ENCODE measurements at places on chromosomes 4 and X.

DNA sequence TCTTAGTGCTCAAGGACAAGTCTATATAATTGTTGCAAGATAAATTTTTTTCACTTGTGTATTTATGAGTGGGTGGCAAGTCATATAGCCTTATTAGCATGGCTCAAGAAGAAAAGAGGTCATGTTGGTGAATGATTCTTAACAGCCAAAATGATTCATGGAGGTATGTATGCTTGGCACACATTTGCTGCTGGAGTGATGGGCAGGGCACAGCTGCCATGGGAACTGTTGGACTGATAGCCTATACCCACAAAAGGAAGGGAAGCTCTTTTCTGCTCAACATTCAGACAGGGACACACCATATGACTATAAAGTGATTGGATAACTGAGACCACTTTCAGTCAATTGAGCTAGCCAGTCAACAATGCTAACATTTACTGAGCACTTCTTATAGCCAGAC lies 46.8 kb upstream of the PITX2 start:
- no peaks in the 10 kb centered on the region for H3K4me1 ChIP-seq
- no peak overlapping the region for H3K27ac ChIP-seq
- H3K27me3 ChIP-seq: peaks cover 2% of the 10 kb centered on the region
- no peaks in the 10 kb centered on the region for H3K36me3 ChIP-seq
- no peak for DNase-seq

GRCh38 chr4:20017777-20018115 lies 234.0 kb upstream of the SLIT2 start:
- no peaks in the 10 kb centered on the region for H3K27me3 ChIP-seq
- no peak overlapping the region for H3K4me3 ChIP-seq
- no peak for DNase-seq
- H3K4me1 ChIP-seq: no peaks in the 10 kb centered on the region
- no peaks in the 10 kb centered on the region for H3K36me3 ChIP-seq
- H3K27ac ChIP-seq: no peak overlapping the region

DNA sequence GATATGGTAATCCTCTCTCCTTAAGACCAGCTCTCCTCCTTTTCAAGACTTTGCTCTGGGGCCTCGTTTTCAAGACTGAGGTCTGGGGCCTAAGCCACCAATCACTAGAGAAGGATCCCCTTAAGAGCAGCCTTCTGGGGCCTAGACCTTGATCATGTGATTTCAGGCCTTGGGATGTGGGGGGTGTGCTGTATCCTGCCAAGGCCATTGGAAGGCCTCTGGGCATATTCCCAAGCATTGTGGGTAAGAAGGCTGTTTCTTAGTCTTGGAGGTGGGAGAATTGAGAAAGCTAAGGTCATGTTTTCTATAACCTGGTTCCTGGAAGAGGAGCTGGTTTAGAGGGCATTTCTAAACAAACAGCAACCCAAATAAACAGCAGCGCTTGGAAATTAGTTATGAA lies 12.1 kb downstream of the TMEM164 start:
- DNase-seq: no peak
- no peak overlapping the region for H3K4me3 ChIP-seq
- peaks cover 4% of the 10 kb centered on the region for H3K36me3 ChIP-seq
- H3K27ac ChIP-seq: no peak overlapping the region
- H3K4me1 ChIP-seq: peaks cover 2% of the 10 kb centered on the region

DNA sequence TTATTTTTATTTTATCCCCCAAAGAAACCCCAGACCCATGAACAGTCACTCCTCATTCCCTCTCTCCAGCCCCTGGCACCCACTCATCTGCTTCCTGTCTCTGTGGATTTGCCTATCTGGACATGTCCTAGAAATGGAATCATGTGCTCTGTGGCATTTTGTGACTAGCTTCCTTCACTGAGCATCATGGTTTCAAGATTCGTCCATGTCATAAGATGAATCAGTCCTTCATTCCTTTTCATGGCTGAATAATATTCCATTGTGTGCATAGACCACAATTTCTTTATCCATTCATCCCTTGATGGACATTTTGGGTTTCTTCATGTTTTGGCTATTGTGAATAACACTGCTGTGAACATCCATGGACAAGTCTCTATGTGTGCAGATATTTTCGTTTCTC lies 10.2 kb downstream of the ABCD1 start:
- no peak overlapping the region for H3K27ac ChIP-seq
- no peak for DNase-seq
- peaks cover 26% of the 10 kb centered on the region for H3K4me1 ChIP-seq
- no peaks in the 10 kb centered on the region for H3K27me3 ChIP-seq
- H3K36me3 ChIP-seq: peaks cover 10% of the 10 kb centered on the region
- H3K4me3 ChIP-seq: no peak overlapping the region

- H3K27ac ChIP-seq: no peak overlapping the region
- H3K4me1 ChIP-seq: no peaks in the 10 kb centered on the region
- DNase-seq: no peak
These were observed 84.2 kb downstream of the NPNT start for GRCh38 chr4:105979506-105979905.

DNA sequence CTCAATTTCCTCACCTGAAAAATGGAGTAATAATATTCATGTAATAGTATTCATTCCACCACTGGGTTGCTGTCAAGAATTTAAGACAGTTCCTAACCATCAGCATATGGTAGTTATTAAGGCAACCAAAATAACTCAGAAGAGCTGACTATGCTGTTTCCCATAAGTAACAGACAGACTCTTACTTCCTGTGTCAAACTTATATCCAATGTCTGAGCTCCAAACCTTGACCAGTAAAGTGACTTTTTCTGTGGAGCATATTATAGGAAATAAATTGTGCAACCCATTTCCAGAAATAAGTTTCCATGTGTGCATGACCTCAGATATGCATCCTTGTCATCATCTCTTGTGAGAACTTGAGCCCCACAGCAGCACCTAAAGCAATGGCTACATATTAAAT lies 78.8 kb downstream of the HADH start:
- peaks cover 76% of the 10 kb centered on the region for H3K4me1 ChIP-seq
- peak overlapping the region; percentile 25 for H3K27ac ChIP-seq
- no peak overlapping the region for H3K4me3 ChIP-seq
- H3K27me3 ChIP-seq: no peaks in the 10 kb centered on the region
- peaks cover 44% of the 10 kb centered on the region for H3K36me3 ChIP-seq
- no peak for DNase-seq

GRCh38 chr4:109319156-109319555 lies 16.7 kb upstream of the COL25A1 start:
- no peak overlapping the region for H3K4me3 ChIP-seq
- H3K36me3 ChIP-seq: peaks cover 10% of the 10 kb centered on the region
- H3K4me1 ChIP-seq: no peaks in the 10 kb centered on the region
- no peak overlapping the region for H3K27ac ChIP-seq
- DNase-seq: no peak

DNA sequence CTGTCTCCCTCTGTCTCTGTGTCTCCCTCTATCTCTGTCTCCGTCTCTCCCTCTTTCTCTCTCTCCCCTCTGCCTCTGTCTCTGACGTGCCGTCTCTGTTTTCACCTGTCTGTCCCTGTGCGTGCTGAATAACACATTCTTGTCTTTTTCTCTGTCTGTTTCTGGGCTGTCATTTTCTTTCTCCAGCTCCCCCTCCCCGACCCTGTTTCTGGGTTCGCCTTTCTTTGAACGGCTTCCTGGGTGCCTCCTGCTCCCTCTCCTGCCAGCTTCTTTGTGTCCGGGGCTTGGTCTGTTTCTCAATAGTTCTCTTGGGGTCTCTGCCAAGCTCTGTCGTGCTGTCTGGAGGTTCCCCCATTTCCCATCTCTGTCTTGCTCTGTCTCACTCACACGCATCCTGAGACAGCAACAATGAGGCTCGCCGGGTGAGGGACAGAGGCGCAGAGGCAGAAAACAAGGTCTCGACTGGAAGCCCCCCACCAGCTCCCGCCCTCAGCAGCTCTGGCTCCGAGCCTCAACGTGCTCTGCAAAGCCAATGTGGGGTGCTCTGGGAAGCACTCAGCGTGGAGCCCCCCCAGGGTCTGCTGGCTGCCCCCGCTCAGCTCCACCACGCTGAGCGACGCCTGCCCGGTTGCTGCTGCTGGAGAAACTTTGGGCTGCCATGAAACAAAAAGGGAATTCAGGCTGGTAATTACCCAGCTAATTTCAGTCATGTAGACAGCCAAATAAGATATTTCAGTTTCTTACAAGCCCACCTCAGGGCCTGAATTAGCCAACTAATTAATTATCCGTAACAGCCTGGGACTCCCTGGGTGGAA lies 3.4 kb downstream of the CPLX1 start:
- no peak for DNase-seq
- H3K36me3 ChIP-seq: no peaks in the 10 kb centered on the region
- H3K27ac ChIP-seq: no peak overlapping the region
- H3K4me3 ChIP-seq: no peak overlapping the region

DNA sequence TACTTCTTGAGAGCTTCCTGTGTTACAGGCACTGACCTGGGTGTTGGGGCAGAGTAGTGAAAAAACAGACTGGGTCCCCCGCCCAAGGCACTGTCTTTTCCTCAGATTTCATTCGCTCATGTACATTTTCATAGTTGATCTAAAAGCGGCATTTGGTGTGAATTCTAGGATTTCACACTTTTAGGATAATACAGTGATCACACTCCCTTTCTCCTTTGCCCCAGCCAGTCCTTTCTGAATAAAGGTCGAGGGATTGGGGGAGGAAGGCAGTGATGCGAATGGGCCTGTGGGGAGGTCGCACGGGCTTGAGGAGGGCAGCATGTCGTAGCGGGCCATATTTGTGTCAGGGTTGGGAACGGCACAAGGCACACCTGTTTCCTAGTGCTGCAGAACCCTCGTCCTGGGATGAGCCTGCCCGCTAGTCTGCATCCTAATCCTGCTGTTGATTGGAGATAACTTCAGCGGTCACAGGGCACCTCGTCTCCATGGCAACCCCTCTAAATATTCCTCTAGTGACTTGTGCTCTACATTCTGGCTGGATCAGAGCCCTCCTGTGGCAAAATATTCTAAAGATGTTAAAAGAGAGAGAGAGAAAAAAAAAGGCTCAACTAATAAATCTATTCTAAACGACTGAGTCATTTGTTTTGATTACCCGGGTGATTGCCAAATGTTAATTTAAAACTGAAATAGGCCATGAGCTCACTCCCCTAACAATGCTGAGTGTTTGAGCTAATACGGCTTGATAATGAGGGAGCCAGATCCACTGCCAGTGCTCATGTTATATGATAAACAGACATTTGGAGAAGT lies 21.8 kb downstream of the FHL1 start:
- no peaks in the 10 kb centered on the region for H3K4me1 ChIP-seq
- no peak for DNase-seq
- H3K36me3 ChIP-seq: no peaks in the 10 kb centered on the region
- H3K4me3 ChIP-seq: no peak overlapping the region
- H3K27ac ChIP-seq: no peak overlapping the region

GRCh38 chr4:27270435-27270834 lies 409.8 kb downstream of the STIM2 start:
- peaks cover 4% of the 10 kb centered on the region for H3K27me3 ChIP-seq
- no peak overlapping the region for H3K27ac ChIP-seq
- no peaks in the 10 kb centered on the region for H3K4me1 ChIP-seq
- H3K36me3 ChIP-seq: no peaks in the 10 kb centered on the region
- no peak overlapping the region for H3K4me3 ChIP-seq

DNA sequence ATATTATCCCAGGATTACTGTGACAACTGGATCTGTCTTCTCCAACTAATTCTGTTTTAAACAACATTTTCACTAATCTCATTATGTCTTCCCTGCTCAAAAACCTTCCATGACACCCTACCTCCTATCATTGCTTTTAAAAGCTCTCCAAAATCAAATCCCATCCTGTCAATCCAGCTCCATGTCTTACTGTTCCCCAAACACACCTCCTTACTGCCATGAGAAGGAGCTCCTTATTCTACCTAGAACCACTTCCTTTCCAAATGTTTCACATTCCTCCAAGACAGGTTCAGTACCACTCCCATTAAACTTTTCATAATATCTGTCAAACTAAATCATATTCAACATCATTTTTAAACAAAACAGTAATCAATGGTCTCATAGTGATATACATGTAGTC lies 66.9 kb upstream of the WDR17 start:
- DNase-seq: no peak
- H3K4me3 ChIP-seq: no peak overlapping the region
- H3K27ac ChIP-seq: no peak overlapping the region
- peaks cover 9% of the 10 kb centered on the region for H3K4me1 ChIP-seq
- H3K36me3 ChIP-seq: no peaks in the 10 kb centered on the region
